ENCODE measurements at places on chromosomes 2 and 18. TPM values are rescaled to one million over a fixed set of nuclear protein-coding genes. Genes with fewer than 3 reads are reported as not detected.

The LYPD1 gene
- total RNA-seq, result 0.11 TPM

The WDPCP gene
- total RNA-seq, result 8.1 TPM

The C18orf54 gene
- total RNA-seq, result 2.8 TPM

The CRYGC gene
- not detected for total RNA-seq

The MAIP1 gene
- 15.5 TPM for total RNA-seq

The TUBB8B gene
- total RNA-seq, result not detected

The CDCA7 gene
- total RNA-seq, result 3.0 TPM

The ABCB6 gene
- total RNA-seq, result 35.7 TPM

The NPHP1 gene
- 2.0 TPM for total RNA-seq

The ANAPC1 gene
- total RNA-seq, result 35.7 TPM

DNA sequence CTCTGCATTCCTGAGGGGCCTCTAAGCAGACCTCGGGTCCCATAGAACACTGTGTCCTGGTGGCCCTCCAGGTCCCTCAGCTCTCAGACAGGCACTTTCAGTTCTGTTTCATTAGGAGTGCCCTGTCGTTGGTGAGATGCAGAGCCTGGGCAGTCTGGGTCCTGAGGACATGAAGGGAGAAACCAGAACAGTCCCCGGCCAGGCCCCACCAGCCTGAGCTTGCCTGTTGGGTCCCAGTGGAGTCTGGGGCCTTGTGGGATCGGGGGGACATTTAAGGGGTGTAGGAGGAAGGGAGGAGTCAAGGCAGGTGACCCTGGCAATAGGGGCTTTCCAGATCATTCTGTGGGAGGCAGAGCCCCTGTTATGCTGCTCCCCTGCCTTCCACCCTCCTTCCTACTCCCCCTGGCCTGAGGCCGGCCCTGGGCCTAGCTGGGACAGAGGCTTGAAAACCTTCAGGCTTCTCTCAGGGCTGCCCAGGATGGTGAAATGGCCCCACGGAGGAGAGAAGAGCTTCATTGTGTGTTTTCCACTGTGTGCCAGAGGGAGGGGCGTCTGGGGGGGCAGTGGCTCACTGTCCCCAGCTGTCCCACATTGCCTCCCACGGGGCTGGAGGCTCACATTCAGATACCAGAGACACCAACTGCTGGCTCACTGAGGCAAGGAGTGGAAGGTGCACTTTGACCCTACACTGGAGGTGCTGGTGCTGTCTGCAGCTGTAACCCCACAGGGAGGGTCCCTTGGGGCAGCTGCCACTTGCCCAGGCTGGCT is 26.6 kb upstream of the CATIP start:
- DNase-seq, result no peak

DNA sequence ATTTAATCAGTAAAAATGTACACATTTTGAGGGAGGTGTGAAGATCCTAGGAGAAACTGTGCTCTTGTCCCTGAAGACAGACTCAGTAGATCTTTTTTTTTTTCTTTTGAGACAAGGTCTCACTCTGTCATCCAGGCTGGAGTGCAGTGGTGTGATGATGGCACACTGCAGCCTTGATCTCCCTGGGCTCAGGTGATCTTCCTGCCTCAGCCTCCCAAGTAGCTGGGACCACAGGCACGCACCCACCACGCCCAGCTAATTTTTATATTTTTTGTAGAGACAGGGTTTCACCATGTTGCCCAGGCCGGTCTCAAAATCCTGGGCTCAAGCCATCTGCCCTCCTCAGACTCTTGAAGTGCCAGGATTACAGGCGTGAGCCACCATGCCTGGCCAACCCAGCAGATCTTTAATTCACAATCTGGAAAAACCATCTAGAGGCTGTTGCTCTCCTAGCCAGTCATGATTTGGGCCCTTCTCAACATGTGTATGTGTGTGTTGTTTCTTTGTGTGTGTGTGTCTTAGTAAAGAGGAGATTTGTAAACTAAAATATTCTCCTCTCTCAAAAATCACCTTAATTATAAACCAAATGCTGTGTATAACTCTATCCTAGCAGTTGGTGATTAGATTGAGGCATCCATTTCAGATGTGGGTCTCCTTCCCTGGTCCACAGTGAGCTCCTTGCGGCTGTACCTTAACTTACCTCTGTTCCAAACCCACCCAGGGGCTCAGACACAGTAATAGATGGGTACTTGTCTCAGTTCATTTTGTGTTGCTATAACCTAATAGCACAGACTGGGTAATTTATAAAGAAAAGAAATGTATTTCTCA is 3.9 kb upstream of the MYCN start:
- no peak for DNase-seq

GRCh38 chr2:222364285-222364895 is 60.0 kb upstream of the SGPP2 start:
- DNase-seq, result peak; percentile 19

DNA sequence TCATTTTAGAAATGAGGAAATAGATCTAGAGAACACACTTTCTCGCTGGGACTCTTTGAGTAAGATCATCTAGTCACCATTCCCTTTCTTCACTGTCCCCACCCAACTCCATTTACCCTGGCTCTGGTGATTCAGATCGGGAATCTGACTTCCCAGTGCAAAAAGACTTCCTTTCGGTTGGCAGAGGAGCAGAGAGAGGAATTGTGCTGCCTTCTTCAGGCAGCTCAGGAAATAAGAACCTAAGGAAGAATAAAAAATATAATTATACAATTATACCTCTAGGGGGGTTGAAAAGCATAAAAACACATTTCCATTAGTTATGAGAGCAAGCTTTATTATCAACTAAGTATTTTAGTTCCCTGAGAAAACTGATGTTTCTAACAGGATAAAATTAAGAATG is 9.3 kb upstream of the MPP4 start:
- DNase-seq, result peak; percentile 84

- no peak for DNase-seq
Observed at GRCh38 chr2:186734957-186735734, 41.3 kb downstream of the FAM171B start.

DNA sequence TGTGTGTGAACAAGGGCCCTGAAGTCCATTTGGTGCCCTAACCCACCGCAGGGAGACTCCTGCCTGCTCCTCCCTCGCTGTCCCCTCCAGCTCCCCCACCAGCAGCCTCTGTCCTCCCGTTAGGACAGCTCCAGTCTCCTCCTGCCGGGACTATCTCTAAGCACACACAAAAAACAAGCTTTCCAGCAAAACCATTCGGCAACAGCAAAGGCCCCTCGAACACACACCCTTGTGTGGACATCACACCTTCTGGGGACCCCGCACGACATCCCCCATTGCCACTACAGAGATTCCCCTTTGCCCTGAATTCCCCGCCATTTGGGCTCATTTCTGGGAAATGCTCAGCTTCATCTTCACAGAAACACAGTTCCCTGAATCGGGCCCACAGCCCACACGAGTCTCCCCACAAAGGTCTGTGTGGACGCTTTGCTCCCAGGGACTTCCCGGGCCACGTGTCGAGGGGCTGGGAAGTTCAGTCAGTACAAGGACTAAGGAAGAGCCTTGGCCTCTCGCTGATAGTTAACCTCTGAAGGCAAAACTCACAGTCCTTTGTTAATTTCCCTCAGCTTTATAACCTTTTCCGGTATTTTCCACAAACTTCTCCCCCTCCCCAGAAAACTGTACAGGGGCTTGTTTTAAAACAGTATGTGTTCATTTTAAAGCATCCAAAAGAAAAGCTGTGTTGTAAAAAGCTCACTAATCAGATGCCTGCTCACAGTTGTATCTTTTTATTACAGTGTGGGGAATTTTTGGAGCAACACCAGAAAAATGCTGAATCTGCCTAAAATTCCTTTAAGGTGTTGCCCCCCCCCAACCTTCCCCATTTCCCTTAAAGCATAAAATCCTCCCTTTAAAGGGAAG is 25.9 kb downstream of the SMAD7 start:
- DNase-seq, result peak; percentile 50

DNA sequence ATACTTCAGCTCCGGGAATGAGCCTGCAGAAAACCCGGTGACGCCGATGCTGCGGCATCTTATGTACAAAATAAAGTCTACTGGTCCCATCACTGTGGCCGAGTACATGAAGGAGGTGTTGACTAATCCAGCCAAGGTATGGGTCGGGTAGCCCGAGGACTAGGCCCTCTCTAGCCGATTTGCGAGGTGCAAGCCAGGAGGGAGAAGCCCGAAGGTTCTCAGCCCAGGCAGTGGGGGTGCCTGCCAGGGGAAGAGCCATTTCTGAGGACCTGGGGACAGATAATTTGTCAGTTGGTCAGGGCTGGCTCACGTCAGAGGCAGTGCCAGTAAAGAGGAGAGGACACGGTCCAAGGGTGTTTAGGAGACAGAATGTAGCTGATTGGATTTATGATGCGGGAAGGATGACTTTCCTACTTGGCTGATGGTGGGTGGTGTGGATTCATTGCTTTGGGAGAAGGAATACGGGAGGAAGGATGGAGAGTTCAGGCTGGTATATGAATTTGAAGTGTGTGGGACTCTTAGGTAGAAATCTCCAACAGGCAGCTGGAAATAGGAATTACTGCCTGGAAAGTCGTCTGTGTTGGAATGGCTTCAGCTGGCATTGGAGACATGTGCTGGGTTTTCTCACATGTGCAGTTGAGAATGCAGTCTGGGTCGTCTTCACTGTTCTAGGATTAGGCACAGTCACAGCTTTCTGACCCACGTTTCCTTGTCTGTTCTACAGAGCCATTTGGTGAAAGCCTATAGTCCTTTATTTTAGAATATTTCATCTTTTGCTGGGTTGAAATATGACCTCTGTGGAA is 874 bp downstream of the NDUFAF7 start:
- DNase-seq, result peak; percentile 62

- DNase-seq, result peak; percentile 63
Observed at GRCh38 chr2:71060871-71061270, 7.6 kb upstream of the NAGK start.

GRCh38 chr2:96159084-96159830 is 14.0 kb upstream of the DUSP2 start:
- DNase-seq, result no peak

DNA sequence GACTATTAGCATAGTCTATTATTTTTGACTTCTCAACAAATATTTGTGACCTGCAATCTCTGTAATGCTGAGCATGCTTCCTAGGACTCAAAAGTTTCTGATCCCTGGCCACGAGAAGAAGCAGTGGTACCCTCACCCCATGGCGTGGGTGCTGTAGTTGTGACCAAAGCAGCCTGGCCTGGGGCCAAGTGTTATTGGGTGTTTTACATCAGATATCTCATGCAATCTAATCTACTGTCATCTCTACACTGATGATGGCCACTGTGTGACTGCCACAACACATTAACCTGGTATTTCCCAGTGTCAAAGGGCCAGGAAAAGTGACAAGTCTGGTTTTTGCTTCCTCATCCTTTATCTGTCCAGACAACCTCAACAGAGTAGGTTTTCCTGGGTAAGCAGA is 80.8 kb upstream of the WIPF1 start:
- no peak for DNase-seq

- no peak for DNase-seq
Observed at GRCh38 chr2:106960683-106961161, 74.8 kb upstream of the ST6GAL2 start.

- DNase-seq, result peak; percentile 15
Observed at GRCh38 chr18:56021136-56021808, 433.3 kb upstream of the TCF4 start.

GRCh38 chr2:240460781-240461431 is 25.4 kb downstream of the GPC1 start:
- DNase-seq, result no peak

GRCh38 chr2:131588152-131588873 is 60.6 kb downstream of the CCDC74A start:
- no peak for DNase-seq

- DNase-seq, result no peak
Observed at GRCh38 chr2:235709969-235710879, 216.4 kb downstream of the AGAP1 start.

- no peak for DNase-seq
Observed at GRCh38 chr2:8855010-8855409, 17.6 kb upstream of the KIDINS220 start.

- DNase-seq, result no peak
Observed at GRCh38 chr2:5368263-5368662, 323.9 kb upstream of the SOX11 start.

DNA sequence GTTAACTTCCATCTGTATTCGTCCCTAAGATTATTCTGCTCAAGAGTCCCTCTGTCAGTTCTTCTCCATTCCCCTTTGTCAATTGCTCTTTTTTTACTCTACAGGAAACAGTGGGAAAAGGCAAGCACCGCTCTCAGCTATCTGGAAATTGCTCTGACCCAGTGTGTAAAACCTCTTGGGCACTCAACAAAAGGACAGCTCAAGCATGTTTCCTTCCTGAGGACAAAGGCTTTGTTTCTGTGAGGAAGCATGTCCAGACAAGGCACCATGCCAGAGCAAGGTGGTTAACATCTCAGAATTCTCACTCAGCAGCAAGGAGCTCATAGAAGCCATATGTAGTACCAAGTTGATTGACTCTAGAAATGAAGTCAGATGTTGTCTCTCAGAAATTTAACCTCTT is 735.6 kb downstream of the TSN start:
- no peak for DNase-seq

Data from GM23248 (cell line).